Activated T-helper 1 cell treated with anti-CD3 and anti-CD28 coated beads, Interleukin-2, amount 50 U/mL, for 16 hours (primary cell): ENCODE measurements at places on chromosomes 3 and 15.

- DNase-seq = no peak
Measured at GRCh38 chr3:70359711-70360110, 47.3 kb upstream of the MDFIC2 start.

DNA sequence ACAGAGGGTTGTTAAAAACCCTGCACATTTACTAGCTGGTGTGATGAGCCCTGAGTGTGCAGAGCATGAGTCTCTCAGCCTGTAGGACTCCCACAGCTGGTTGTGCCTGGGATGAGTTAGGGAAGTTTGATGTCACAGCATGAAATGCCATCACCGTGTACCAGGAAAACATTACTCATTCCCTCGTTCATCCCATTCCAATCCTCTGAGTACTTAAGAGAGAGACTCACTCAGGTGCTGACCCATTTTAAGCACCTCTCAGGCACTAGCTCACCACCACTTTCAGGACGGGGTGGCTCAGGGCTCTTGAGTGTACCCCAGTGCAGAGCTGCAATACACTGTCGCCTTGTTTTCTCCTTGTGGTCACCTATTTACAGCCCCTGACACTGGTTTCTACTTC is 18.7 kb downstream of the MGLL start:
- DNase-seq = no peak

- DNase-seq = no peak
Measured at GRCh38 chr3:102841866-102842265, 407.1 kb downstream of the ZPLD1 start.

DNA sequence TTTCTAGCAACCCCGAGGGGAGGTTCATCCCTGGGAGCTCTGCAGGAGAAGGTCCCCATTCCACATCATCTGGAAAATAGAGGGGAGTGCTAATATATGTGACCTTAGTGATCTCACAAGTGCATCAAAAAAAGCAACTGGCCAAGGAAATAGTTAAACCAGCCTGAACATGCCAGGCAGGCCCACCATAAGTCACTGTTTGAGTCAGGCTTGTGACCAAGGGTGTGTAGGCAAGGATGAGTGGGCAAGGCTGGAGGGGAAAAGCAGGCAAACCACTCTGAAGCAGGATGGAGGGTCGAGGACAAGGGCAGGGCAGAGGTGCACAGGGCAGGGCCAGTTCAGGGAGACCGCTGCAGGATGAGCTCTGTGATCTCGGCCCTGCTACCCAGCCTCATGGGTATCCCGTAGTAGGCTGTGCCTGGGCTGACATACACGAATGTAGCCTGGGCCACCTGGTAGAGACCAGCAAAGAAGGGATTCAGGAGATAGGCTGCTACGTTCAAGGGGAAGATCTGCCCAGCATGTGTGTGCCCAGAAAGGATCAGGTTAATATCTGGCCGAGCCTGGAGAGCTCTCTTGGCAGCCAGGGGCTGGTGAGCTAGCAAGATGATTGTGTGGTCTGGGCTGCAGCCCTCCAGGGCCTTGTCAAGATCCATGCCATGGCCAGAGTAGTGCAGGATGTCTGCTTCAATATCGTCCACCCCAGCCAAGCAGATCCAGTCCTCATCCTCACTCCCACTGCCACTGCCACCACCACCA is 4.3 kb downstream of the GLB1 start:
- no peak for DNase-seq

DNA sequence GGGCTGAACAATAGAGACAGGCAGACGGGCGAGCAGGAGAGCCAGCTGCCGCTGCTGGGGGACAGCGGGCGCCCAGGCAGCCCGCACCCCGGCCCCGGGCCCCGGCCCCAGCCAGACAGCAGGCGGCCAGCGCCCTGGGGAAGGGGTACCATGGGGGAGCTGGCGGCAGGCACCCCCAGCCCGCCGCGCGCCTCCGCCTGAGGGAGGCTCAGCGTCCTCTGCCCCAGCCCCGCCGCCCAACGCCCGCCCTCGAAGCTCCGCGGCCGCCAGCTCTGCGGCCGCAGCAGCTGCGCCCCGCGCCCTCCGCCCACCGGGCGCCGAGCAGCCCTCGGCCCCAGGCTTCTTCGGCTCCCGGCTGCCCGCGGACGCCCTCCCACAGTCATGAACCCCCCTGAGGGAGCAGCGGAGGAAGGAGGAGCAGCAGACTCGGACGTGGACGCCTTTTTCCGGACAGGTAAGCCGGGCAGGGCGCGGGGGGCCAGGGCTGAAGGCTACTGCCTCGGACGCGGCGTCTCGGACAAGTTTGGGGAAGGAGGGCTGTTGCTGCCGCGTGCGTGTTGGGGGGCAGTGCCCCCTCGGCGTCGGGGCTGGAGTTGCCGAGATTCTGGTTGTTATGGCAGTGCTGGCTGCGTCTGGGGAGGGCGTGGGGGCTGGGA is 41.6 kb upstream of the ROPN1 start:
- no peak for DNase-seq

DNA sequence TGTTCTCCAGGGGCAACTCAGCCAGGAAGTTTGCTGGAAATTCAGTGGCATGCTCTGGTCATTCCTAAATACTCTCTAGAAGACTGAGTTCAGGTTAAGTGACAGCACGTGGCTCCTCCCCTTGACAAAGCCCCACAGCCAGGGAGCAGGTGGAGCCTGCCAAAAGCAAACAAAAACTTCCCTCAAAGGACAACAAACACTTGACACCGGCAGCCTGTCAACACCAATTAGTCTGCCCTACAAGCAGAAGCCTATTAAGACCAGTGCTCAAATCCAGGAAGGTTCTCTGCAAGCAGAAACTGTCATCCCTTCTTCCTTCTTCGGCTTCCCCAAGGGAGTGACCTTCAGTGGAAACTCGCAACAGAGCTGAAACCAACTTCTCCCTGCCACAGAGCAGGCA is 5.0 kb downstream of the MEX3B start:
- DNase-seq = no peak

DNA sequence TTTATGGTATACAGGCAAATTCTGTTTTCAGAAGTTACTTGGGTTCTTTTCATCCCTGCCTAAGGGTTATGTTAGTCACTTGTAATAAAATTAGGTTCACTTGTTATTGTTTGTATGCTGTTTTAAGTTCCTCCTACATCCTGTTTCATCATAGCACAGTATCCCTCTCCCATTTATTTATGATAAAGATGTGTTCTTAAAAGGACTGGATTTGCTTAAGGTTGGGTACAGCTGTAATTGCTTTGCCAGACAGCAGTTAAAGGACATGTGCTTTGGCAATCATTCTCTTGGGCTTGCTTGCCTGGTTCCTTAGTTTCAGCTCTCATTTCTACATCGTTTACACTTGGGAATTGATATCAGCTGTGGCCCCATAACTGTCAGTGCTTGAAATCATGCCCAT is 11.7 kb downstream of the ATP2C1 start:
- no peak for DNase-seq

GRCh38 chr3:64530434-64531049 is 157.3 kb downstream of the ADAMTS9 start:
- no peak for DNase-seq

- no peak for DNase-seq
Measured at GRCh38 chr15:34951993-34952392, 17.5 kb downstream of the AQR start.

DNA sequence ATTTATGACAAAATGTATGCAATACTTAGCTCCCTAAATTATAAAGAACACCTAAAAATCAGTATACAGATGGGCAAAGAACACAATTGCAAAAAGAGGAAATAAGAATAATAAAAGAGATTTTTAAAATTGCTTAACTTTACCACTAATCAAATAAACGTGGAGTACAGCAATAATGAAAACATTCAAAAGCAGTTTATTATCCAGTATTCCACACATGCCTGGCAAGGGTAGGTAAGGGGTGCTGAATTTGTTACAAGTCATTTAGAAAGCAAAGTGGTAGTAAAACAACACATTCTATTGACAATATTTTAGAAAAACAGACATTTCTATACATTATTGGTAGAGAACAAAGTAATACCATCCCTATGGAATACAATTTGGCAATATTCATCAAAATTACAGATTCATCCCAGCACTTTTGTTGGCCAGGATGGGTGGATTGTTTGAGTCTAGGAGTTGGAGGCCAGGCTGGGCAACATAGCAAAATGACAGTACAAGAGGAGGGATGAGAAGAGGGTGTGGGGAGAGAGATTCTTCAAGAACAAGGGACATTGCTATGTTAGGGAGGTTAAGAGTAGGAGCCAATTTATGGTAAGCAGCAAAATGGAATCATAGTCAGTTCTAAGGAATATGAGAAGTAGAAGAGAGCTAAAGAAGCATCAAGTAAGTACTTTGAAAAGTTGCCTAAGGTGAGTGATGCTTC is 3.7 kb upstream of the ACKR4 start:
- no peak for DNase-seq

DNA sequence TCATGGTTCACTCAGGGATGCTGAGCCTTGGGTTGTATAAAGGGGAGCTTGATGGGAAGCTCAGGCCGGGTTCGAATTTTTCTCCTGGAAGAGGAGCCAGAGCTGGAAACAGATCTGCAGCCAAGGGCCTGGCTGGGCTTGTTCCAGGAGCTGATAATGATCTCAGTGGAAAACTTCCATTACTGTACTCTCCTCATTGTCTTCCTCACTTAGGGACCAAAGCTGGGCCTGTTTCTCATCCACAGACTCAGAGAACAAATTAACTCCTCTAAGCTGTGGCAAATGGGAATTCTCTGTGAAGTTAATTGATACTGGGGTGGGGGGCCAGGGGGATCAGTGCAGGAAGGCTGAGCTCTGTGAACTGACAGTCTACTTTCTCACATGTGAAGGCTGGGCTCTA is 92.0 kb downstream of the PRICKLE2 start:
- no peak for DNase-seq

DNA sequence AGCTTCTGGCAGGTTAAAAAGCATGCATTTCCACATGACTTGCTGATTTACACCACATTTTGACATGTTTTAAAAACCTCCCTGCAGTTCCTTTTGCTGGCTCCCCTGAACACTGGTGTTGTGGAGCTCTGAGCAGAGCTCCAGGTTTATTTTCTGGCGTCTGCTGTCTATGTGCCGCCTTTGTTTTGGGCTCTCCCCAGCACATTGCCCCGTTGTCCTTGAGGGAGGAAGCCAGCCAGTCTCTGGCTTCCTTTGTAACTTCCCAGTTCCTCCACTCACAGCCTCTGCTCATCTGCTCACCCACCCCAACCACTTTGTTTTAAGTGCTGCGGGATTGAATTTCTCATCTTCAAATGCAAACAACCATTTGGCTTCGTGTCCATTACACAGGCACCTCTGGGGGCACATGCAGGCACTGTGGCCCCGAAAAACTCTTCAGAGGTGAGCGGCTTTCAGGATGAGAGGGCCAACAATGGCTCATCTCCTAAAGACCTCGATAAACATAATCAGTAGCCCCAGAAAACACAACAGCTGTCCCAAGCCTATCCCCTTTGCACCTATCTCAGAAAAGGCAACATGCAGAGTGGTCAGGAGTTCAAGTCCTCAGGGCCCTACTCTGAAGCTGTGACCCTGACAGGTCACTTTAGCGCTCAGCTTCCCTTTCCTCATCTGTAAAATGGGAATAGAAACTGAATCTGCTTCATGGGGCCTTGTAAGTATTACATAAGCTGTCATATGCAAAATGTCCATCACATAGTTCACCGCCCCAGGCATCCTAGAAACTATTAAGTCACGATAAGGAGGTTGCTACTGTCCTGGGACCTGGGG is 1.3 kb upstream of the MEF2A start:
- no peak for DNase-seq

GRCh38 chr15:63598473-63599400 is 1.6 kb downstream of the FBXL22 start:
- no peak for DNase-seq

- no peak for DNase-seq
Measured at GRCh38 chr3:187041362-187042307, 97.7 kb downstream of the RPL39L start.

DNA sequence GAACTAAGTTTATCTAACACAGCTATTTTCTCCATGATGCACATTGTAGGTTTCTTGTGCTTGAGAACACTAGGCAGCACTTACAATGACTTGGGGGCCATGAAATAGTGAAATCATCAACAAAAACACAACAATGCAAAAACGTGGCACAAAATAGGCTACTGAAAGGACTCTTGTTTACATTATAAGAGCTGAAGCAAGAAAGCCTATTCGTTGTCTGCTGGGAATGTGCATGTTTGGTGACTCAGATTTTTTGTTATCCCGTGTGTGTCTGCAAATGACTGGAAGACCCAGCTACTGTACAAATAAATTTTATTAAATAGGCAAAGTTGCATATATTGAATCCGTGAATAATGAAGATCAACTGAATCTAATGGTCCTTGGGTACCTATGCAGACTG is 85.0 kb downstream of the TCF12 start:
- DNase-seq = no peak

- DNase-seq = no peak
Measured at GRCh38 chr15:100061944-100062343, 279.8 kb downstream of the ADAMTS17 start.

DNA sequence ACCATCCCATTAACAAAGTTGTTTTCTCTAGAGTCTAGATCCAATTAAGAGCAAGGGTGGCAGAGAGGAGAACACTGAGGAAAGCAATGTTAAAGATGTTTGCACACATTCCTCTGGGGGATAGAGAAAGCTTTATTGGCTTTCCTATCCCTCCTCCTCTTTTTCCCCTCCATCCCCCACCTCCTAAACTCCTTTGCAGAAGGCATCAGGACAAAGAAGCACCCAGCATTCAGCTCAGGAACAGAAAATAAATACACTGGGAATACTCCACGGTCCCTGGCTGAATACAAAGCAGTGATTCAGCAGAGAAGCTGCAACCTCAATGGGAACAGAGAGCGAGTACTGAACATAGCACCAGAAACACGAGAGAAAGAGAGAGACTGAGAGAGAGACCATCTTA is 21.9 kb downstream of the LSAMP start:
- DNase-seq = no peak

DNA sequence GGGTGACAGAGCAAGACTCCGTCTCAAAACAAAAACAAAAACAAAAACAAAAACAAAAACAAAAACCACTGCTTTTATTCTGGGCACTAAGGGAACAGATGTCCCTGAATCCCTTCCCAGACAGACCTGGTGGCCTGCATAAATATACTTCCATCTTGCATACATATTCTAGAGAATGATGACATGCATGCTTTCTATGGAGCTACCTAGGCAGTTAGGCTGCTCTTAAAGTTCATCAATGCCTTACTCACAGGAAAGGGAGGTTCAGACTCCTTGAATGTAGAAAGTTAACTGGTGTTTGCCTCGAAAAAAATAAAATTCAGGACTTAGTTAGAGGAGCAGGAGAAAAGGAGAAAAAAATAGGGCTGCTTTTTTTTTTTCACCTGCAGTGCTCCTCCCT is 72.6 kb downstream of the C3orf38 start:
- DNase-seq = no peak

GRCh38 chr3:14555835-14556234 is 15.7 kb upstream of the GRIP2 start:
- no peak for DNase-seq

- DNase-seq = no peak
Measured at GRCh38 chr3:169610888-169611291, 52.6 kb downstream of the MECOM start.

GRCh38 chr3:73070675-73071575 is 9.5 kb downstream of the EBLN2 start:
- no peak for DNase-seq

GRCh38 chr3:123337226-123337625 is 111.7 kb downstream of the ADCY5 start:
- DNase-seq = no peak

GRCh38 chr3:188506446-188506845 is 352.5 kb downstream of the LPP start:
- no peak for DNase-seq

GRCh38 chr3:146664403-146664802 is 59.3 kb upstream of the PLSCR5 start:
- DNase-seq = no peak

GRCh38 chr3:134827213-134827612 is 32.2 kb downstream of the EPHB1 start:
- no peak for DNase-seq

GRCh38 chr3:191051037-191051436 is 148.0 kb upstream of the OSTN start:
- DNase-seq = no peak
